Stimulated activated CD8-positive, alpha-beta memory T cell treated with anti-CD3 and anti-CD28 coated beads, Interleukin-12 subunit alpha, Interleukin-12 subunit beta, amount 100 ng/mL, for 1 hour (primary cell): ENCODE measurements at places on chromosomes 16 and 17.

- no peak for DNase-seq
Measured at GRCh38 chr16:13935408-13935807, 15.5 kb downstream of the ERCC4 start.

DNA sequence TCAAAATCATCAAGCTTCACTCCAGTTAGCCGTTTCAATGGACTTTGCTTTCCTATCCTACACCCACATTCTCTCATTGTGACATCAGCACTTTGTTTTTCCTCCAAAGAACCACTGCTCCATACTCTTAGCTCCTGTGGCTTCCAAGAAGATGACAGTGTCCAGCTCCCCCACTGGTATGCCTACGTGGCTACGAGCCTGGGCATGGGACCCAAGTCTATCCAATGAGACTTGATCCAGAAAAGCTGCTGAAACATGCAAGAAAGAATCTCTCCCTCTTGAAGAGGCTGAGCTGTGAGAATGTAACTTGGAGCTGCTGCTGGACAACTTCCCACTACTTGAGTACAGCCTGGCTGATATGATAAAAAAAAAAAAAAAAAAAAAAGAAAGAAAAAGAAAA lies 9.4 kb downstream of the TOX3 start:
- DNase-seq, result no peak

GRCh38 chr16:67399218-67399733 lies 6.0 kb upstream of the TPPP3 start:
- DNase-seq, result no peak

DNA sequence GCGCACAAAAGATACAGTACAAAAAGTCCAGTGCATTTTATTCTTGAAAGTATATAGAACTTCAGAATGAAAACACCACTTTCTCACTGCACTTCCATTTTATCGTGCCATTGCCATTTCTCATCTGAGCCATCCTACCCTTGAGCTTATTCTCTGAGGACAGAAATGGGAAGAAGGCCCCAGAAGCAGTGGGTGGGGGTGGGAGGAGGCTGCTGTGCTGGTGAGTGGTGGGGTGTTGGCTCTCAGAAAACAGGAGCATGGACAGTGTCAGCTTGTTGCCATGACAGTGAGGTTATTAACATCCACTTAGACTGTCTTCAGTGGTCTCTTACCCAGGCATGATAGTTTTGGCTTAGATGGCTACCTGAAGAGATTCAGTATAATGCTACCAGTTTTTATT lies 4.5 kb downstream of the ATMIN start:
- no peak for DNase-seq

GRCh38 chr16:8571061-8571596 lies 19.2 kb downstream of the TMEM114 start:
- no peak for DNase-seq

- no peak for DNase-seq
Measured at GRCh38 chr16:11235703-11235991, 20.4 kb downstream of the SOCS1 start.

- no peak for DNase-seq
Measured at GRCh38 chr16:83715217-83715920, 92.4 kb upstream of the HSBP1 start.

DNA sequence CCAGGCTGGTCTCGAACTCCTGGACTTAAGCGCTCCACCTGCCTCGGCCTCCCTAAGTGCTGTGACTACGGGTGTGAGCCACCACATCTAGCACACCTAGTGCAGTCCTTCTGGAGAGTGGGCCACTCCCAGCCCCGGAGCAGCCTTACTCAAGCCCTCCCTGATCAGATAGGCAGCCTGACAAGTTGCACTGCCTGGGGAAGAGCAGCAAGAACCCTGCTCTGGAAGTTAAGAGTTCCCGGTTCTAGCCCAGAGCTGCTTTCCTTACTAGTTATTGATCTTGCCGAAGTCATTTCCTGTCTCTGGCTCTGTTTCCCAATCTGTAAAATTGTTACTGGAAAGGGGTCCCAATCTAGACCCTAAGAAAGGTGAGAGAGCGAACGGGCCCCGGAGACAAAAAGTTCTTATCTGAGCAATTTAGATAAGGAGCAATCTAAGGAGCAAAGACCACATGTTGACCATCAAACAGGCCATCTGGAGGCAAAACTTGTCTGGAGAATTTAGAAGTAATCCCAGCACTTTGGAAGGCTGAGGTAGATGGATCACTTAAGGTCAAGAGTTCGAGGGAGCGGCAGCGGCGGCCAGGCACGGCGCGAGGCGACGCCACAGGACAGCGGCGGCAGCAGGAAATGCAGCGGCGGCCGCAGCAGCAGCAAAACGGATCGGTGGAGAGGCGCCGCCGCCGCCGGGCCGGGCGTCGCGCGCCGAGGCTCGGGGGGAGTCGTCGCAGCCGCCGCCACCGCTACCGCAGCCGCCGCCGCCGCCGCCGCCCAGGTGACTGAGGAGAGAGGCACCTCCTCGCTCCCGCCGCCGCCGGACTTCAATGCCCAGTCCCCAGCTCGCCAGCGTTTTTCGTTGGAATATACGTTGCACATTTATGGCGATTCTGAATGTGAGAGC lies 4.3 kb upstream of the NAGLU start:
- no peak for DNase-seq

DNA sequence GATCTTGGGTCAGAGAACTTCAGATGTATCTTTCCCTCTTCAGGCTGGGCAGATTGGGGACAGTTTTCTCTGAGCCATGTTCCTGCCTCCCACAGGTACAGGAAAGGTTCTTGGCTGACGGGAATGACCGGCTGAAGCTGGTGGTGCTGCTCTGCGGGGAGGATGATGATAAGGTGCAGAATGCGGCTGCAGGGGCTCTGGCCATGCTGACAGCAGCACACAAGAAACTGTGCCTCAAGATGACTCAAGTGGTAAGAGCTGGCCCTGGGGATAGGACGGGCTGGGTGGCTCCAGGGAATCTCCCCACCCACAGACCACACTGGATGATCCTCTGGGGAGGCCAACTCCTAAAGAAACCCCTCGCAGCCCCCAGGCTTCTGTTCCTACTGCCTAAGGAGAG lies 10.9 kb downstream of the SLC35G3 start:
- no peak for DNase-seq

DNA sequence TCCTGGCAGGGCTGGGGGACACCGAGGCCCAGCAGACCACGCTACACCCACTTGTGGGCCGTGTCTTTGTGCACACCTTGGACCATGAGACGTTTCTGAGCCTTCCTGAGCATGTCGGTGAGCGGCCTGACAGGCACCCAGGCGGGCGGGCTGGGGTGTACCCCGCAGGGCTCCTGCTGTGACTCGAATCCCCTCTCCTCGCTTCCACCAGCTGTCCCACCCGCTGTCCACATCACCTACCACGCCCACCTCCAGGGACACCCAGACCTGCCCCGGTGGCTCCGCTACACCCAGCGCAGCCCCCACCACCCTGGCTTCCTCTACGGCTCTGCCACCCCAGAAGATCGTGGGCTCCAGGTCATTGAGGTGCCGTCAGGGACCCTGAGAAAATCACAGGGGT lies 1.6 kb downstream of the SGCA start:
- no peak for DNase-seq

DNA sequence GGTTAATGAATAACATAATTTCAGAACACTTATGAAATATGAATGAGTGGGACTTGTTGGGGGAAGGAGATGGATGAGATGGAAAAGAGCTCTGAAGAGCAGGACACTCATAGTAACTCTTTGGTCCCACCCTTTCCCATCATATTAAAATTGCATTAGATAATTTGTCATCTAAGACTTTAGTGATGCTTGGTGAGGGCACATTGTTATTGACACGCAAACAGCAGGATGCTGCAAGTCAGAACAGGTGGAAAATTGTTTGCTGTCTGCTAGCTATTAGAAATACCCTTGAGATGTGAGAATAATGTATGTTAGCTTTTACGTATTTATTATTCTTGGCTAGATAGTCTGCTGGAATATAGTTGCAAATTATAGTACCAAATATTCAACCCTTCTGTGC lies 75.7 kb downstream of the TANC2 start:
- DNase-seq, result no peak

GRCh38 chr16:50925758-50926357 lies 184.0 kb downstream of the CYLD start:
- DNase-seq, result no peak

DNA sequence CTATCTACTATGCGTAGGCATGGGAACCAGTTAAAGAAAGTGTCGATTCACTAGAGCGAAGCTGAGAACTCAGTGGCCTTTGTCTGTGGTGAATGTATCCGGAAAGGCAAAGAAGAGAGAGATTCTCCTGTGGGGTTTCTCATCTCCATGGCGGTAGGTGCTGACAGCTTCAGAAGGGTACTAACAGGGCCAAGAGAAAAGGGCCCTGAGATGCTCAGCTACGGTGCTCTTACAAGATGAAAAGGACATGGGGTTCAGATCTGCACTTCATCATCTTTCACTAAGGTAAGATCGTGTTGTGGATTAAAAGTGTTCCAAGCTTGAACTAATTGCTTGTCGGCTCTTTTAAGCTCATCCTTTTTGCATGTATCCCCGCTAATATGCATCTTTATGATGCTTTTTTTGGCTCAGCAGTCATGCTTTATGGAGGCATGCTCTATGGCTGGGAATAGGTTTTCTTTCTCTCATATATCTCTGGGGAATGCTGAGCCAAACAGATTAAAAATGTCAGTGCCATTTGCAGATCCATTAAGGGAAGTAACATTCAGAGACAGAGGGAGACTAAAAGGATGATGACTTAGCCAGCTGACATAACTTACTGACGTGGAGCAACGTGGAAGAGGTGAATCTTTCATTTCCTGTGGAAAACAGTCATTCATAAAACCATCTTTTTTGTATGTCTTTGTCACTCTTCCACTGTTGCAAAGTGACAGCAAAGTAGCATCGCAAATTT lies 29.9 kb downstream of the KCNJ16 start:
- DNase-seq, result no peak

DNA sequence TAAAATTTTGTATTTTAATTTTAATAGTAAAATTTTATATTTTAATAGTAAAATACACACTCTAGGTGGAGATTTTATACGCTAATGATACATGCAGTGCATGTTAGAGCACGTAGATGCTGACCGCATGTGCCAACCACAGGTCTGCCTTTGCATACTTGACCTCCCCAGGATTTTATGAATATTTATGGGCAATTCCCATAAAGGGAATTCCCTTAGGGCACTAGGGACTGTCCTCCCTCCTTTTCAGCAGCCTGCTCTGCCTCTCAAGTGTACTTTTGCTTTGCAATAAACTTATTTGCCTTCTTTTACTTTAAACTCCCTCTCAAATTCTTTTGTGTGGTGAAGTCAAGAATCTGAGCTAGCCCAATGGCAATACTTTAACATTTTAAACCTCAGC lies 217.7 kb upstream of the CDH8 start:
- DNase-seq, result no peak

GRCh38 chr17:57862694-57863667 lies 13.1 kb upstream of the MRPS23 start:
- DNase-seq, result no peak

GRCh38 chr17:57607553-57608120 lies 137.5 kb downstream of the CCDC182 start:
- DNase-seq, result no peak

- no peak for DNase-seq
Measured at GRCh38 chr17:18961634-18962493, 9.9 kb downstream of the SLC5A10 start.

GRCh38 chr16:68961778-68962402 lies 118.6 kb downstream of the TANGO6 start:
- DNase-seq, result no peak

GRCh38 chr17:76948726-76949342 lies 80.6 kb downstream of the MGAT5B start:
- DNase-seq, result no peak
